ENCODE measurements at places on chromosomes 3 and 15. TPM values are rescaled to one million over a fixed set of nuclear protein-coding genes. Genes with fewer than 3 reads are reported as not detected.

DNA sequence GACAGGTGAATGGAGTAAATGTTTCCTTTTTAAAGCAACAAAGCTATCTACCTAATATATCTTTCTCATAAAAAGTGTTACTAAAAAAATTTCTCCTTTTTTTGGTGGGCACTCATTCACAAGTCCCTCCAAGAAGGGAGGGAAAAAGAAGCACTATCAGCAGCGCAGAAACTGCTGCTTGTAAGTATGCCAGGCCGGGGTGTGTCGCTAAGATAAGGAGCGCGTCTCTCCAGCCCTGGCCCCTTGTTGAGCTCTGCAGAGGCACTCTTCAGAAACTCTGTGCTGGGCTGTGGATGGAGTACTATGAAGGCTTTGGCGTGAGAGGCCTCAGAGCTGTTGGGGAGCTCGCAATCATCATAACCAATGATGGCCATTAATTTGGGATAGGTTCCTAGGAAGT lies 49.1 kb downstream of the ZDHHC3 start:
- DNase-seq, result no peak

DNA sequence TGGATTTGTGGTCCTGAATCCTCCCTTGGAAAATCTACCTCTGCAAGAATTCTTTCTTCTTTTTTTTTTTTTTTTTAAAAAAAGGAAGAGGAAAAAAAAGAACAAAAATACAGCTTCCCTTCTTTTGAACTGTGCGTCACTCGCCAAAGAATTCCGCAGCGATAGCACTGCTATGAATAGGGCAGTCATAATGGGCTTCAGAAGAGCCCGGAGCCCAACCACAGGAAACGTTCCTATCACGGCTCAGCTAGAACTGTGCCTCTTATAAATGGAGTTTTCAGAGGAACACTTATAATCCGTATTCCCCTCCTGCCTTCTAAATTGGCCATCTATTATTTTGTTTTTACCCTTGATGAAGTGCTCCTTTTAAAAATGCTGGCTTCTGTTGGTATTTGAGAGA lies 227.7 kb downstream of the ADAMTS17 start:
- DNase-seq, result no peak

DNA sequence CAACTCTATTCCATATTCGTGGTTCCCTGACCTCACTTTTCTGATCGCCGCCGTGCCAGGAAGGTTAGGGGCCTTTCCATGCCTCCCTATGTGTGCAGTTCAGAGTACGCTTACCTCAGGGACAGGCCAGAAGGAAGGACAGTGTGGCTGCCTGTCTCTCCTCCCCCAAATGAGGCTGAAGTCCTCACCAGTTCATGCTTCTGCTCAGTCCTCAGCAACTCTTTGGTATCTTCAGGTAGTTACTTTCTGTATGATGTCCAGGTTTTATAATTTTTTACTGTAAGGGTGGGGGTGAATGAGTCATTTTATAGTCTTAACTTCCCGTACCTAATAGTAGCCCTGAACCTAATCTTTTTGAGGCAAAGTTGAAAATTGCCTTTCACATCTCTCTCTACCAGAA lies 98.7 kb downstream of the VPS8 start:
- DNase-seq, result no peak

GRCh38 chr3:76011121-76011520 lies 225.8 kb upstream of the ZNF717 start:
- no peak for DNase-seq

DNA sequence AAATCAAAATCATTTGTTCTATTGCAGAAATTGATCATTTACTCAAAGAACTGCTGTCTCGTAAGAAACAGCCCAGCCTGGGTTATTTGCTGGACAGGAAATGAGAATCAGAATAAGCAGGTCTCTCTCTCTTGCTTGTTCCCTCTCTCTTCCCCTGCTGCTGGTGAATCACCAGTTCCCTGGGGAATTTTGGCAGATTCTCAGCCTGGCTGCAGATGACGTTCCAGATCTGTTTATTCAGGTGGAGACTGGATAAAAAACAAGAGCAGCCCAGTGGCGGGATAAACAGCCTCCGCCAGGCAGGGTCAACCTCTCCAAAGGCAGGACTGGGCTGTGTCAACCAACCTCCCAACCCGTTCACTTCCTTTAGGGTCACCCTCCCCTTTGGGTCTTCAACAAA lies 72.1 kb downstream of the LRIG1 start:
- DNase-seq, result peak; percentile 91

- DNase-seq, result no peak
Observed at GRCh38 chr3:115832265-115832664, 209.0 kb downstream of the GAP43 start.

- peak; percentile 63 for DNase-seq
Observed at GRCh38 chr15:89361451-89362202, 27.0 kb upstream of the POLG start.

- no peak for DNase-seq
Observed at GRCh38 chr15:47755941-47756340, 38.6 kb downstream of the SEMA6D start.

DNA sequence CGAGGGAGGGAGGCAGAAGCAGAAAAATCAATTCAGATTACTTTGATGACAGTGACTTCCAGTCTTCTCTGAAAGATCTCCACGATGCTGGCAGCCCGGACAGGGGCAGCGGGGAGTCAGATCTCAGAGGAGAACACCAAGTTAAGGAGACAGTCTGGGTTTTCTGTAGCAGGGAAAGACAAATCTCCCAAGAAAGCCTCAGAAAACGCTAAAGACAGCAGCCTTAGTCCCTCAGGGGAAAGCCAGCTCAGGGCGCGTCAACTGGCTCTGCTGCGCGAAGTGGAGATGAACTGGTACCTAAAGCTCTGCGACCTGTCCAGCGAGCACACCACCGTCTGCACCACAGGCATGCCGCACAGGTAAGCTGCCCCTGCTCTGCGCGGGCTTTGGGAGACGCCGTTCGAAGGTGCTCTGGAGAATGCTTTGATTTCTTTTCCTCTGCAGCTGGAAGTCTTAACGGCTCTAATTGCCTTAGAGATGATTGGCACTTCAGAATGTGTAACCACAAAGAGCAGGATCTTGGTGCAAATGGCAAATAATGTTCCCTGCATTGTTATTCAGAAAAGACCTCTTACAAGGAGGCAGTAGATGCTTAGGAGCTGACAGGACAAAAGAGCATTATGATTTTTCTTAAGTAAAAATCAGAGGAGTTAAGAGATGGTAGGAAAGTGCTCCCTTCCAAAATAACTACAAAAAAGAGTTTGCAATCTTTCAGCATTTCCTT lies at the start of gene KCNAB1:
Gene KCNAB1, plus strand, starts transcription at position 51 of the 724 bp plus-strand sequence.
- no peak for DNase-seq

SLC9C1 gene
- total RNA-seq, result not detected

ISG20 gene
- total RNA-seq, result 5.7 TPM

MUSTN1 gene
- total RNA-seq, result 0.38 TPM

LHFPL4 gene
- total RNA-seq, result 0.28 TPM

VGLL3 gene
- total RNA-seq, result 0.33 TPM

PRKCI gene
- total RNA-seq, result 10.1 TPM
